ENCODE measurements at places on chromosomes 3 and 15.

DNA sequence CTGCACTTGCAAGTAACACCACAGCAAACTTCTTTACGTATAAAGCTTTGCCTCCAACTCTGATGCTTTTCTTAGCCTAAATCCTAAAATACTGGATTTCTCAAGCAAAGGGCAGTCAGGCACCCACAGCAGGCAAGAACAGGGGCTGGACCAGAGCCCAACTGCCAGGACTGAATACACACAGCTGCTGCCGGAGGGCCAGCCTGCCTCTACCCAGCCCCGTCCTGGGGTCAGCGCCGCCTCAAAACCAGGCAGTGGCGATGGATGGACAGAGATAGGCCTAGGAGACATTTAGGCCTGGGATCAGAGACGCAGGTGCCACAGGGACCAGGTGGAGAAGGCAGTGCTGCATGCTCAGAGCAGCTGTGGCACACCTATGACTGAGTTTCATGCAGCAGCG lies 47.6 kb upstream of the SEC61A1 start:
- DNase-seq, result no peak

DNA sequence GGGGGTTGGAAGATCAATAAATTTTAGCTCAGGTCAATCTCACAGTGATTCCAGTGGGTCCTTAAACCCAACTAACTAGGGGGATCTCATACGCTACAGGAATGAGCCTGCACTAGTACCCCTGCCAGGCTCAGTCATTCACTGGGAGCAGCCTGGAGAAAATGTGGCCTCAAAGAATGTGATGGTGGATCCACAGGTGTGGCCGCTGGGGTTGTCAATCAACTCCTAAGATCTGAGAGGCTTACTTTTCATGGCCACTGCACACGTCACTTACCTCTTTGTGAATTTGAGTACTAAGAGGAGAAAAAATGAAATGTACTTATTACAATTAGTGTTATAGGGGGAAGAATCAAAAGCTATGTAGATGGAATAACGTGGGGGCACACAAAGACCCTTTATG lies 17.5 kb upstream of the FNDC3B start:
- DNase-seq, result no peak

GRCh38 chr3:186421946-186422345 lies 59.9 kb upstream of the DGKG start:
- DNase-seq, result no peak

DNA sequence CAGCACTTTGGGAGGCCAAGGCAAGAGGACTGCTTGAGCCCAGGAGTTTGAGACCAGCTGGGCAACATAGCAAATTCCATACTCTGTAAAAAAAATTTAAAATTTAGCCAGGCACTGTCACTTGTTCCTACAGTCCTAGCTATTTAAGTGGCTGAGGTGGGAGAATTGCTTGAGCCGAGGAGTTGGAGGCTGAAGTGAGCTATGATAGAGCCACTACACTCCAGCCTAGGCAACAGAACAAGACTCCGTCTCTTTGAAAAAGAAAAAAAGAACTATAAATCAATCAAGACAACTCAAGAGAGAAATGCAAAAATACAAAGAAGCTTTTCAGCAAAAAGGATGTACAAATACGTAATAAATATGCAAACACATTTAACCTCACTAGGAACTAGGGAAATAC lies 78.8 kb downstream of the TJP1 start:
- no peak for DNase-seq

DNA sequence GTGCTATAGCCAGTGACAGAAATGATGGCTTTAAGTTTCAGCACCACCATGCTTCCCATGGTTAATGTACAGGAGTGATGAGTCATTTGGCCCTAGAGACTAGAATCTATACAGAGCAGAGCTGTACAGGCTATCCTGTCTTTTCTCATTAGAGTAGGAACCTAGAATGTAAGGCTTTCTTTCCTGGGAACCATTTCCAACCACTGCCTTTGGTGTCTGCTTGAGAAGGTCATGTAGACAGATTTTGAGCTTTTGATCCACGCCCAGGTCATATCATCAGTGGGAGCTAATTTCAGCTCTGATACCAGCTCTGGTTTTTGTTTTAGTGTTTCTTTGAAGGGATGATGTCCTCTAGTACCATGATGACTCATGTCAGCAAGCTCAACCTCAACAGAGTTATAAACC lies 543.1 kb downstream of the NTRK3 start:
- DNase-seq, result no peak

- DNase-seq, result no peak
Observed at GRCh38 chr15:70133296-70133695, 35.6 kb upstream of the TLE3 start.

DNA sequence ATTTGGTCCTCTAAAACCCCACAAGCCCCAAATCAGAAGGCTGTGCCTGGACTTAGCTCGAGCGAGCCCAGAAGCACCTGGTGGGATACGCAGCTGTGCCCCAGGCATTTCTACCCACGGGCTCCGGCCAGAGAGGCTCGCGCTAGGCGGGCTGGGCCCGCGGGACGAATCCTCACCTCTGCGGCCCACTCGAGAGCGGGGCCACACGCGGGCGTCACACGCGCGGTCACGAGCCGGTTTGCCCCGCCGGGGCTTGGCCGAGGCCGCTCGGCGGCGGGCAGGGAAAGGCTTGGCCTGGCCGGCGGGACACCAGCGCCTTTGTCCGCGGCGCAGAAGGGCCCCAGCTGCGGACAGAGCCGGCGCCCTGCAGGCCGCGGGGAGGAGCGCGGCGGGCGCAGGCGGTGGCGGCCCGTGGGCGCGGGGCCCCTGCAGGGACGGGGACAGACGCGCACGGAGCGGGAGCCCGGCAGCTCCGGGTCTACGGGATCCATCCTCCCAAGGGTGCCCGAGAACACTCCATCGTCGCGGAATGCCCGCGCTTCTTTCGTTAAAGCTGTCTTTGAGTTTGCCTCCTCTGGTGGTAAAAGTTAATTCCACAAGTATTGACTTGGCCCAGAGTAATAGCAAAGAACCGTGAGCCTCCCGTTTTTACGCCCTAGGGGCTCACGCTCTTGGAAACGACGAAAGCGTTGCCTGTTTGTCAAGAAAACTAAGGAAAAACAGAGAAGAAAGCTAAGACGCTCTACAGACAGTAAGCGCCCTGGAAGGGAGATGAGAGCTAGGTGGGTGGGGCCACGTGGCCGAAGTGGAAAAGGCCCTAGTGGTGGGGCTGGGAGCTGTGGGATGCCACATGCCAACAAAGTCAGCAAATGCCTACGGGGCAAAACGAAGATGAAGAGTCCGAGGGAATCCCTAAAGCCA lies 26.4 kb downstream of the TYRO3 start:
- peak; percentile 80 for DNase-seq

DNA sequence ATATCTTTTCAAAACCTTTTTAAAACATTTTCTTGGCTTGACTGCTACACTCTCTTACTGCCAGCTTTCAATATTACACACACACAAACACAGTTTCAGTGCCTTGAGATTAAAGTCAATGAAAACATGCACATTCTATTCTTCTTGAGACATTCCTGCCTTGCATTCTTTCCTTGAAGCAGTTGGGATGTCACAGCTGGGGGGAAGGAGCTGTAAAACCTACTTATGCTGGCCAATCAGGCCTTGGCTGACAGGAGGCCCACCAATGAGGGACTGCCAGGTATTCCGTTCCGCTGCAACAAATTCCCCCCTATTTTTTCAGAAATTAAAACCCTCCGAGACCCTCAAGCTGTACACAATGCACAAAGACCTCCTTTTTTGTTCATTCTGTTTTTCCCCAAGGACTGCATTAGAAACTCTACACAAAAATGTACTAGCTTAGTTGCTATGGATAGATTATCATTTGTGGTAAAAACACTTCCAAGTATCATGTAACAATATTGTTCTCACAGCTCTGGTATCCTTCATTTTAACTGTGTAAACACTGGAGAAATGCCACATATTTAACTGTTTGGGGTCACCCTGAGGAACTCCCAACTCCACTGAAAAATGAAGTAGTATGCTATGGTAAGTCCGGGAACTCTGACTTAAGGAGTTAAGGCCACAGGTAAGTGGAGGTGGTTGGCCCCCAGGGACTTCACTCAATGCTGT lies 18.5 kb downstream of the FSTL1 start:
- no peak for DNase-seq

- no peak for DNase-seq
Observed at GRCh38 chr3:81339040-81339845, 422.2 kb downstream of the GBE1 start.

Data from left forelimb (tissue), 1 donor.